ENCODE measurements at places on chromosomes 5 and 9.

- ATAC-seq = no peak
Measured at GRCh38 chr5:62167561-62168057, 138.4 kb upstream of the KIF2A start.

DNA sequence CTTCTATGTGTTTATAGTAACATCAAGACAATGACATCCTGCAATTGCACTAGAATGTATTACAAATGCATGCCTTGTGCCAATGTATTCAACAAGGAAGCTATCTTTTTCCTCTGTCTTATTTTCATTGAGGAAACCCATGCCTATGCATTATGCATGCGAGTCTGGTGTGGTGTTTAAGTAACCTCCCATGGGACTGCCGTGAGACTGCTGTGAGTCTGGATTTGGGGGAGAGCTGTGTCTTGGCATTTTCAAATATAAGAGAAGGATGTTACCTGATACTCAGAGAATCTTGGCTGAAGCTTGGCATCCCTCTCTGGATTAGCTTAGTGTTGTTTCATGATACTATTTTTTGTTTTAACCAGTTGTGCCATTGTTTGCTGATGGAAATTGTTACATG is 98.3 kb downstream of the F2RL2 start:
- ATAC-seq = no peak

- no peak for ATAC-seq
Measured at GRCh38 chr5:134527961-134528424, 2.5 kb downstream of the JADE2 start.

GRCh38 chr5:28473531-28474107 is 1435.2 kb upstream of the CDH9 start:
- ATAC-seq = no peak

GRCh38 chr9:80873861-80874260 is 815.5 kb downstream of the TLE1 start:
- ATAC-seq = no peak

GRCh38 chr5:181194489-181195248 is 10.3 kb downstream of the TRIM7 start:
- ATAC-seq = no peak

DNA sequence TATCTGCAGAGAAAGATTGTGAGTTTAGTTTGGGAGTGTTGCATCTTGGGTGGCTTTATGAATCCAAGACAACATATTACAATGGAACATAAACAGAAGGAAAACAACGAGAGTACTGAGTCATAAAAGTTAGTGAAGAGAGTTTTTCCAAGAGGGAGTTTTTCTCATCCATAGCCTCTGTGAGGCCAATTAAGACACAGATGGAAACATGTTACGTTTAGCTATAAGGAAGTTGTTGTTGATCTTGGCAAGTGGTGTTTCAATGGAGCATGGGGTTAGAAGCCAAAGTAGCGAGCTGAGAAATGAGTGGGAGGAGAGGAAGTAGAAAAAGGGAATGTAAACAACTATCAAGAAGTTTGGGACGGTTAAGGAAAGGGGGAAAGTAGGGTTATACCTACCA is 53.3 kb upstream of the SPATA31D4 start:
- ATAC-seq = no peak

Measured in esophagus mucosa (tissue), 1 donor.